Heart right ventricle (tissue), 16 donors: ENCODE measurements at places on chromosomes 16 and 17.

- H3K4me1 ChIP-seq, result no peaks in the 10 kb centered on the region
- no peak overlapping the region for H3K27ac ChIP-seq
- H3K36me3 ChIP-seq, result no peaks in the 10 kb centered on the region
Observed at GRCh38 chr16:4246777-4247459, 5.0 kb upstream of the SRL start.

GRCh38 chr17:60315650-60316049 is 76.3 kb downstream of the USP32 start:
- peaks cover 3% of the 10 kb centered on the region for H3K4me1 ChIP-seq
- H3K36me3 ChIP-seq, result no peaks in the 10 kb centered on the region
- H3K27me3 ChIP-seq, result no peaks in the 10 kb centered on the region

GRCh38 chr16:74922150-74923138 is 62.5 kb downstream of the WDR59 start:
- no peak for DNase-seq
- H3K27ac ChIP-seq, result no peak overlapping the region
- H3K4me3 ChIP-seq, result no peak overlapping the region

- peaks cover 5% of the 10 kb centered on the region for H3K27me3 ChIP-seq
- no peaks in the 10 kb centered on the region for H3K36me3 ChIP-seq
- no peak overlapping the region for H3K4me3 ChIP-seq
- DNase-seq, result peak; percentile 7
- peaks cover 21% of the 10 kb centered on the region for H3K4me1 ChIP-seq
Observed at GRCh38 chr17:4635823-4636375, 5.6 kb downstream of the ALOX15 start.

DNA sequence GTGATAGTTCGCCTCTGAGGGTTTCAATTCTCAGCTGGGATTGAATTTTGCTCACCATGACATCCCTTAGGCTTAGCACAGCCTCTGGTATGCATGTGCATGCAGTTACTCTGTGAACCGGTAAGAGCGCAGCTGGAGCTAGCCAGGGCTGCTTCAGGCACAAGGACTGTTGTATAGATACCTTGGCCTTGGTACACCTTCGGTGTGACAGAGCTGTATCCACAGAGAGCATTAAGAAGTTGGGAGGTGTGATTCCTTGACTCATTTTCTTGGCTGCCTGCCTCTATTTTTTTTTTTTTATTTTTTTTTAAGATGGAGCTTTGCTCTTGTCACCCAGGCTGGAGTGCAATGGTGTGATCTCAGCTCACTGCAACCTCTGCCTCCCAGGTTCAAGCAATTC is 2.2 kb upstream of the NUTF2 start:
- H3K4me1 ChIP-seq, result peaks cover 60% of the 10 kb centered on the region
- H3K27me3 ChIP-seq, result no peaks in the 10 kb centered on the region
- H3K36me3 ChIP-seq, result no peaks in the 10 kb centered on the region
- H3K4me3 ChIP-seq, result peak overlapping the region; percentile 96
- peak overlapping the region; percentile 100 for H3K27ac ChIP-seq
- DNase-seq, result no peak

DNA sequence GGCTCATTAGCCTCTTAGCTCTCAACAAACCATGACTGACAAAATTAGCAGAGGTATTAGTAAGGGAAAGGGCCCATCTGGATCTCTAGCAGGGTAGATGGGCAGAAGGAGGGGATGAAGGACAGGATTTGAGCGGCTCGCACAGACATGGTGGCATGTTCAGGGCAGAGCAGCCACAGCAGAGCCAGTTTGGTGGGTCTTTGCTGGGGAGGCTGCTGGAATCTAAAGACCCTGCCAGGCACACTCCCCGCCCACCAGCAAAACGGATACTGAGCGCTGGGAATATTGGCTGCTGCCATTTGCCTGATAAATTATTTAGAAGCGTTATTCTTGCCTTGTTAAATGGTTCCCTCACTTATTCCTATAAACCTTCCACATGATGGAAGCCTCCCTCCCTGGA is 20.7 kb upstream of the NAT9 start:
- no peaks in the 10 kb centered on the region for H3K27me3 ChIP-seq
- DNase-seq, result no peak
- no peaks in the 10 kb centered on the region for H3K4me1 ChIP-seq
- no peak overlapping the region for H3K27ac ChIP-seq
- no peak overlapping the region for H3K4me3 ChIP-seq
- H3K36me3 ChIP-seq, result no peaks in the 10 kb centered on the region

DNA sequence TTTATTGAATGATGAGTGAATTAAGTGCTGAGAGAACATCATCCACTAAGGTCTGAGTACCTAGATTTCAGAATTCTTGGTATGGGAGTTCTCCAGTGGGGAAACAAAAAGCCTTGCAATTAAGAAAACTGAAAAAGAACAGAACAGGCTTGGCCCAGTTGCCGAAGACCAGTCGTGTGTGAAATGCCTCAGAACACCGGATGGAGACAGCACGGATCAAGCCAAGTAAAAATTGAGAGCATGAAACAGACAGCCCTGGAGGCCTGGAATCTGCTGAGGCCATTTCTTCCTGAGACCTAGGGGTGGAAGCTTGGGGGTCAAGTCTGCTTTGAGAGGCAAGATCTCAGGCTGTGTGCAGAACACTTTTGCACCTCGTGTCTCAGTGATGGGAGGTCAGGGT is 43.3 kb downstream of the GRIN2A start:
- DNase-seq, result no peak
- no peak overlapping the region for H3K27ac ChIP-seq
